Activated CD4-positive, alpha-beta T cell treated with anti-CD3 and anti-CD28 coated beads, Interleukin-2, amount 10 ng/mL, durations not matched to agents 24 days and 14 days (primary cell): ENCODE measurements at places on chromosomes 13 and 19. TPM values are rescaled to one million over a fixed set of nuclear protein-coding genes. Genes with fewer than 3 reads are reported as not detected.

The FFAR2 gene
- total RNA-seq = not detected in 2 replicates

The TMEM150B gene
- total RNA-seq = 0.28 and 0.69 TPM in 2 replicates

The PCDH17 gene
- total RNA-seq = not detected in 2 replicates

The SPACA4 gene
- total RNA-seq = not detected in 2 replicates

DNA sequence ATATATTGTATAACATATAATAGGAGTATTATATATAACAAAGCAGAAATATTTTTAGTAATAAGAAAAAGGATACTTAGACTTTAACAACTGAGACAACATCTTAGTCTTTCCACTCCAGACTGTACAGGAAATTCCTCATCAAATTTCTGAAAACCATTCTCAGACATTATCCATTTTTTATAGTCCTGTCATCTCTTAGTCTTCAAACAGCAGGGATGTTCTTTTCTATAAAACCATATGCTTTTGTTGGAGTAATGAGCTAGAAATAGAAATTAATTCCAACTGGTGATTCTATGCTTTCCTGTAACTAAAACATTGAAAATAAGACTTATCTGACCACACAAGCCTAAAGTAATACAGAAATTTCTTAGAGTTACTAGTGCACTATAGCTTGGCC lies 82.2 kb upstream of the CSNK1A1L start:
- no peak for DNase-seq

DNA sequence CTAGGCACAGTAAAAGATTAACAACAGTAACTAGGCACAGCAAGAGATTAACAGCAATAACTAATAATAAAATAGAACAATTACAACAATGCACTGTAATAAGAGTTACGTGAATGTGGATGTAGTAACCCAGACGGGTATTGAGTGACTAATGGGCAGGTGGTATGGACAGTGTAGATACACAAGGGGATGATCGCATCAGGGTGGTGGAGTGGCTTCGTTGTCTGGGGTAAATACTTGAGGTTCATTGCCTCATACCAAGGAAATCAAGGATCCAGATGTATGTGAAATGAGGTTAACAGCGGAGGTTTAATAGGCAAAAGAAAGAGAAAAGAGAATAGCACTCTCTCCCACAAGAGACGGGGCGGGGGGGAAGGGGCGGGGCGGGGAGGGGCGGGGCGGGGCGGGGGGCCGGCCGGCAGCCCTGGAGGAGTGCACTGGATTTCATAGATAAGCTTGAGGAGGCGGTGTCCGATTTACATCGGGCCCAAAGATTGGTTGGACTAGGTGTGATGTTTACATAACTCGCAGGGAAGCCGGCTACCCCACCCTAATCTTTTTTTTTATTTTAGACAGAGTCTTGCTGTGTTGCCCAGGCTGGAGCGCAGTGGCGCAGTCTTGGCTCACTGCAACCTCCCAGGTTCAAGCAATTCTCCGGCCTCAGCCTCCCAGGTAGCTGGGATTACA lies 106.3 kb downstream of the KCTD15 start:
- no peak for DNase-seq

DNA sequence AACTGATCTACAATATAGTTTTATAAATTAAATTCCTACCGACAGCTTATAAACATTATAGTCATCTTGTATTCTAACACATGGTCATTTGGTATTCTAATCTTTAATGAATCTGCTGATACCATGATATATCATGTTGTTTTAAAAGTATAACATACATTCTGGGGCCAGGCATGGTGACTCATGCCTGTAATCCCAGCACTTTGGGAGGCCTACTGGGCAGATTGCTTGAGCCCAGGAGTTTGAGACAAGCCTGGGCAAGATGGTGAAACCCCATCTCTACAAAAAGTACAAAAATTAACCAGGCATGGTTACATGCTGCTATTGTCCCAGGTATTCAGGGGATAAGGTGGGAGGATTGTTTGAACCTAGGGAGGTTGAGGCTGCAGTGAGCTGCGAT lies 3.1 kb downstream of the ZNF383 start:
- no peak for DNase-seq
